ENCODE measurements at places on chromosomes 2 and 18. TPM values are rescaled to one million over a fixed set of nuclear protein-coding genes. Genes with fewer than 3 reads are reported as not detected.

GRCh38 chr2:43727634-43728014 lies 46.2 kb upstream of the DYNC2LI1 start:
- DNase-seq, result no peak

DNA sequence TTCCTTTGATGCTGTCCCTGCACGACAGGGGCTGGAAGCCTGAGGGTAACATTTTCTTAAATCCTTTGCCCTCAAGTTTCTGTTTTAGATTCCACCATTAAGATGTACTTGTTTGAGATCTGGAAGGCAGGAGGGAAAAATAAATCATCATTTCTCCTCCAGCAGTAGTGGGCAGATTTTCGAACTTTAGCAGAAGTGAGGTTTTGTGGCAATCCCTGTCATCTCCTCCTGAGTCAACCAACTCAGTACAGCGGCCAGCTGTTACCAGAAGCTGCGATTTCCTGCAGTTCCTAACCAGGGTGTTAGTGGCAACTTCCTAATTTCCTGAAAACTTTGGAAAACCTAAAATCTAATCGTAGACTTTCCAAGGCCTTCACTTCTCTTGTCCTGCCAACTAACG lies 517.2 kb upstream of the ACVR2A start:
- DNase-seq, result no peak

DNA sequence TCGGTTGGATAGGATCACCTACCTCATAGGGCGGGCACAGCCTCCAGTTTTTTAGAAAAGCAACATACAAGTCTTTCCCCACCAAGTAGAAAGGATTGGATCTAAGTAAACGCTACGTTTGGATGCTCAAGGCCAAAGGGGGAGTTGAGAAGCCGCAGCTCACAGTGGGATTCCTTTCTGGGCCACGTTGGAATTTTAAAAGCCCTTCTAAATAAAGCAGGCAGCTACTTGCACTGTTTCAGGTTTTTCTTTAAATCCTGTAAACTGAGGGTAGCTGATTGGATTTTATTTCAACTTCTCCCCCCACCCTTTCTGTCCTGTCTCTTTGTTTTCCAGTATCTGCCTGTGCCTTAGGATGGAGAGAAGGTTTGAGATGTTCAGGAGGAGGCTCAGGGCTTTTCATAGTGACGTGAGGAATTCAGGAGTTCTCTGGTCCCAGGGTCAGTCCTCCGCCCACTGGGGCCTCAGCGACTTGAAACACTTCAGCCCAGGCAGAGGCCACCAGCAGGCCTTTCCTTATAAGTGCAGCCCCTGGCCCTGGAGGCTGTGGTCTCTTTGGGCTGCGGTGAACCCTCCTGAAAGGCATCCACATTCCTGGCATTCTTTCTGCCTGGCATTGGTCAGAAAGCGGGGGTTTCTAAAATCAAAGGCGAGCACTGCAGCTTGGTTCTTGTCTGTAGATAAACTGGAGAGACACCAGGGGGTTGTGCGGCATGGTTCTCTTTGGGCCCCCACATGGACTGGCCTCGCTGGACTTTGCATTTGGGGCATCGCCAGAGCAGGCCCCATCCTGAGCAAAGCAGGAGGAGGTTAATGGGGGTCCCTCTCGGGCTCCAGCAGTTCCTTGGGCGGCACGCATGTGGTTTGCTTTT lies 44.5 kb downstream of the SH3BP4 start:
- DNase-seq, result no peak

GRCh38 chr2:137249463-137250130 lies 484.3 kb downstream of the THSD7B start:
- no peak for DNase-seq

SPDYA gene
- 0.35 TPM for total RNA-seq

NT5C1B gene
- not detected for total RNA-seq

KLHL14 gene
- not detected for total RNA-seq

All from Right ventricle myocardium inferior (tissue), 1 donor.